ENCODE measurements at places on chromosomes 11 and 22.

DNA sequence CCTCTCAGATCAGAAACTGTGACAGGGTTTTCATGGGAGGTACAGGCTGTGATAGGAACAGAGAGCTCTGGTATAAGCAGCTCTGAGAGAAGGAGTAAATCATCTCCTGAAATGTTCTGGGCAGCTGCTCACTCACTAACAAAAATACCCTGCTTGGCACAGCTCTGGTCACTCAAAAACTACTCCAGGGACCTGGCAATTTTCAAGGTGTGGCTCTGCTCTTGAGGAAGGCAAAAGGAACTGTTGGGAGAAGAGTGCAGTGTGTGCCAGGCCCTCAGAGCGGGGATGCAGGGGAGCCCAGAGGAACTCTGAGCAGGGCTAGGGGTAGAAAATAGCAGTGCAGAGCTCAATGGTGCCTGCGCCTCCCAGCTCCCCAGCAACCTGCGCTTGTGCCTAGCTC is 180.5 kb upstream of the ZBED5 start:
- H3K36me3 ChIP-seq: no peaks in the 10 kb centered on the region
- H3K27ac ChIP-seq: no peak overlapping the region
- no peak overlapping the region for H3K4me3 ChIP-seq

GRCh38 chr22:22171357-22172218 is 73.0 kb upstream of the VPREB1 start:
- H3K27ac ChIP-seq: no peak overlapping the region
- peaks cover 25% of the 10 kb centered on the region for H3K27me3 ChIP-seq
- H3K4me3 ChIP-seq: no peak overlapping the region

- DNase-seq: no peak
- H3K36me3 ChIP-seq: no peaks in the 10 kb centered on the region
- no peak overlapping the region for H3K4me3 ChIP-seq
- no peak overlapping the region for H3K27ac ChIP-seq
- no peaks in the 10 kb centered on the region for H3K27me3 ChIP-seq
Observed at GRCh38 chr11:82082976-82083375, 650.7 kb downstream of the FAM181B start.

GRCh38 chr11:132024587-132025295 is 654.3 kb downstream of the NTM start:
- no peaks in the 10 kb centered on the region for H3K27me3 ChIP-seq
- no peak for DNase-seq
- no peaks in the 10 kb centered on the region for H3K36me3 ChIP-seq
- no peak overlapping the region for H3K4me3 ChIP-seq

- no peak overlapping the region for H3K4me3 ChIP-seq
- no peak for DNase-seq
- H3K27ac ChIP-seq: no peak overlapping the region
- H3K4me1 ChIP-seq: peaks cover 22% of the 10 kb centered on the region
Observed at GRCh38 chr11:7490535-7490934, 5.2 kb downstream of the OLFML1 start.
